MG63 (cell line): ENCODE measurements at places on chromosomes 2 and 18.

DNA sequence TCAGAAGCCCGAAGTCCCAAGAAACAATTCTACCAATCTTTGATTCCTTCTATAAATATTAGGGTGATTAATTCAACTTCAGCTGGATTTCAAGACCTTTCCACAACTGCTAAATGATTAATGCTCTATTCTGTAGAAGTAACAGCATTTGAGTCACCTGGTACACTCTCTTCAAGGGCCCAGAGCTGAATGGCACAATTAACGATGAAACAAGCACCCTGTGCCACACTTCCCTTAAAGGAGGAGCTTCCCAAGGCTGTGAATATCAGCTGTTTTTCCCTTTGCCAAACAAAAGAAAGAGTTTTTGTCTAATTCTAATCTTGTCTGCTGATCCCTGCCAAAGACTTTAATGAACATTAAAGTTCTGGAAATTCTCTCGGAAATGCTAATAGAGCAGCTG lies 56.0 kb downstream of the BOD1L2 start:
- no peak for DNase-seq

GRCh38 chr18:49247781-49248180 lies 212.7 kb downstream of the DYM start:
- DNase-seq = no peak

GRCh38 chr18:36993068-36993467 lies 164.1 kb downstream of the KIAA1328 start:
- DNase-seq = no peak

GRCh38 chr2:72134997-72135800 lies 12.5 kb downstream of the CYP26B1 start:
- no peak for DNase-seq

- no peak for DNase-seq
Observed at GRCh38 chr2:96534701-96535181, 1.8 kb upstream of the ARID5A start.

DNA sequence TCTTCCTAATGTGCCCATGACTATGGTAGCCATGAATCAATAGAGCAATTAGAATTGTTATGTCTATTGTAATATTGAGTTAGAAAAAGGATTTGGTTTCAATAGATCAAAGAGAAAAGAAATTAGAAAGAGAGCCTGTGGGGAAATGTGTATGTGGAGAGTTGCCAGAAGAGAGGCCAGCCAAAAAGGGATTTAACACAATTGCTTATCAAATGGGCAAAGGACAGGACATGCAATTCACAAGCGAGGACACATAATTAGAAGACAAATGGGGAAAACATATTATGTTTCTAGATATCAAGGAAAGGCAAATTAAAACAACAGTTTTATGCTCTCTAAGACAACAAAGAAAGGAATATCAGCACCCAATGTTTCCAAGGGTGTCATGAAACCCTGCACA lies 403.2 kb upstream of the KLHL29 start:
- no peak for DNase-seq

DNA sequence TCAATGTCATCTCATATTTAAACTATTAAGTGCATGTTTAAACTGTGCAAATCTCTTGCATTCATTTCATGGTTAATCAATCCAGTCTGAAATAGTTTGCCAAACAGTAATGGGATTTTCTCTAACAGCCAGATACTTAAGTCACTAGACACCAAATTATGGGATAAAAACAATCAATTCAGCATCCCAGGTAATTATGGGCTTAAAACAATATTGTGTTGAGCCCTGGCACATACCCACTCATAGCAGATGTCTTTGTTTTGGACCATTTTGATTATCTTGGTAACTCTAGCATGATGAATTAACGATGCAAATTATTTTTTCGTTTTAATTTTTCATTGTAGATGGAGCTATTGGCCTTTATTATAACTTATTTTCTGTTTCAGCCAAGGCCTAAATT lies 118.5 kb upstream of the CD302 start:
- DNase-seq = no peak

DNA sequence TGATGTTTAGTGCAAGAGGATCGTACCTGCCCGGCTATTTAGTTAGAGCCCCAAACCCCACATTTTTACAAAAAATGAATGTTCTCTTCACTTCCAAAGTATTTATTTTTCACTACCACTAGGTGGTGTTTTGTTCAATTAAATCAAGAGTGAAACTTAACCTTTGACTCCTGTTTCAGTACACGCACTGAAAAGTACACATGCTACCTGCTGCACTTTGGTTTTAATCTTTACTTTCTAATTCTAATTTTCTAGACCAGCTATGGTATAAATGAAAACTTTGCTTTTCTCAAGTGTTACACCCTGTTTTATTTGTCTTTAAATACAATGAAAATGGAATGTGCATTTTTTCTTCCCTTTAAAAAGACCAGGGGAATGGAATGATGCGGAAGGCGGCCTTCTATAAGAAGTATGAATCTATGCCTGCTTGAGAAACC lies 31.4 kb upstream of the CHN1 start:
- DNase-seq = no peak

- peak; percentile 28 for DNase-seq
Observed at GRCh38 chr2:231489990-231490389, 25.7 kb upstream of the NCL start.

DNA sequence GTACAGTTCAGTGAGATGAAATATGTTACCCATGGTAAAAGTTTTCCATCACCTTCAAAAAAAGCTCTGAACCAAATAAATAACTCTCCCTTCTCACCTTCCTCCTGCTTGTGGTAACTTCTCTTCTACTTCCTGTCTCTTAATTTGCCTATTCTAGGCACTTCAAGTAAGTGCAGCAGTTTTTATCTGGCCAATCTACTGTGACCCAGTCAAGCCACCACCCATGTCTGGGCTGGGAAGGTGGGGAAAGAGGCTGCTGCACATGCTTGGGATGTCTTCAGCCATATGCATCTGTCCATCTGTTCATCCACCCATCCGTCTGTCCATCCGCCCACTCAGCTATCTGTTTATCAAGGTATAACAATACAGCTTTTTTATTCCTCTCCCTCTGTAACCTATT lies 31.6 kb downstream of the ZNF532 start:
- no peak for DNase-seq

DNA sequence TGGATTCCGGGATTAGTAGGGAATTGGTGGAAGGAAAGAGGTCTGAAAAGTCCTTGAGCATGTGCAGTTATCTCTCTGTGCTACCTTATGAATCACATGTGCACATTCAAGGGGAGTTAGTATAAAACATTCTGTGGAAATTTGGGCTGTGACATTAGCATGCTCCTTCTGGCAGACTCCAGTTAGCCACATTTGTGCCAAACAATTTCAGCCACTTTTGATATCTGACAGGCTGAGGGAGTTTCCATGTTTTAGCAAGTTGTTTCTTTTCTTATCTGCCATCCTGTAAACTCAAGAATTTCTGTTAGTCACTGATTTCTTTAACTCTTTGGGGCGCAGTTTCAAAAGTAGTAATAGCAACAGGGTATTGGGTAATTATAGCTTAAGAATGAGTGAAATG lies 28.3 kb upstream of the GYPC start:
- no peak for DNase-seq
